SW 1271 (cell line): ENCODE measurements at places on chromosomes 5 and 9.

GRCh38 chr5:31738199-31738598, 99.3 kb downstream of the PDZD2 start:
- DNase-seq = no peak

- no peak for DNase-seq
Observed at GRCh38 chr5:97097326-97098230, 44.8 kb downstream of the LIX1 start.

- DNase-seq = no peak
Observed at GRCh38 chr5:5165541-5166002, 25.4 kb downstream of the ADAMTS16 start.

DNA sequence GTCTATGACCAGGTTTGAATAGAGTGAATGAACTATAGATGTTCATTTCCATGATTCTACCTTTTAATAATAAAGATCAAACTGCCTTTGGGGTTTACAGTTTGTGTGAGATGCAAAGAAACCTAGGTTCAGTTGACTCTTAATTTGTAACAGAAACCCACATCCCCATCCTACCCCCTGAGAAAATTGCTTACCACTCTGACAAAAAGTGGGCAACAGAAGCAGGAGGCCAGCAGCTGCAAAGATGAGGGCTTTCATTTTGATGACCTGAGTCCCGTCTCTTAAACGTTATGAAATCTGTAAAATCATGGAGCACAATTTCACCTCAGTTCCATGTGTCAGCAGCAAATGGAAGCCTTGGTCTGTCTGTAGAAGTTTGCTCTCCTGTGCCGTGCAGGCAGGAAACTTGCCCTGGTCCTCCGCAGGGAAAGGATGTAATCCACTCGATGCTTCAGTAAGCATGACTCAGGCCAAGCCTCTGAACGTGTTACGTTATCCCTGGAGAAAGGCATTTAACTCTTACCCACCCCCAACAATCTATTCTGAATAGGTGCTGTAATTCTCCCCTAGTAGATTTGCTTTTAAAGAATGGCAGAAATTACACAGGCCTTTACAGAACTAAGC, at the start of gene F2RL2:
Gene F2RL2, minus strand, starts transcription at position 431 of the 624 bp plus-strand sequence. Its CDS starts 173 bp downstream, at position 258.
- no peak for DNase-seq

- DNase-seq = no peak
Observed at GRCh38 chr9:69380811-69381210, 55.8 kb downstream of the ENTREP1 start.

DNA sequence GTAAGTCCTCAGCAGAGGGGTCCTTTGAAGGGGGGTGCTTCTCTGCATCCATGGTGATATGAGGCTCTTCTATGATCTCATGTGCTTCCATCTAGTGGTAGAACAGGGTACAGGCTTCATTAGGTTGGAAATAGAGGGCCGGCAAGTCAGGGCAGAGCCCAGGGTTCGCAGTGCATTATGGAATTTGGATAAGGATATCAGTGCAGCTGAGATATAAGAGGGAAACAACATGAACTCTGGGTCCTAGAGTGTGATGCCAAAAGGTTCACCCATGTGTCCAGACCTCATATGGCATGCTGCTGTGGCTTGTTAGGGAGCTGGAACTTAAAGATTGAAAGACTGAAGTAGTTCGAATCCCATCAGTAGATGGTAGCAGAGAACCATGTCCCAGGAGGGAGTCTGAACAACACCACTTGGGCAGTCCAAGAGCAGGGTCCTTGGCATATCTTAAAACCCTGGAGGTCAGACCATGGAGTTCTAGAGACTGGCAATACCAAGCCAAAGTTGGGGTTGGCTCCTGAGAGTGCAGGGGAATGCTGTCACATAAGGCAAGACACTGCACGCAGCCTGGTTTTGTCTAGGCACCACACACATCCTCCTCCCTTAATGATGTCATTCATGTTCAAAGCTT, 2.3 kb downstream of the FAM221B start:
- DNase-seq = no peak

DNA sequence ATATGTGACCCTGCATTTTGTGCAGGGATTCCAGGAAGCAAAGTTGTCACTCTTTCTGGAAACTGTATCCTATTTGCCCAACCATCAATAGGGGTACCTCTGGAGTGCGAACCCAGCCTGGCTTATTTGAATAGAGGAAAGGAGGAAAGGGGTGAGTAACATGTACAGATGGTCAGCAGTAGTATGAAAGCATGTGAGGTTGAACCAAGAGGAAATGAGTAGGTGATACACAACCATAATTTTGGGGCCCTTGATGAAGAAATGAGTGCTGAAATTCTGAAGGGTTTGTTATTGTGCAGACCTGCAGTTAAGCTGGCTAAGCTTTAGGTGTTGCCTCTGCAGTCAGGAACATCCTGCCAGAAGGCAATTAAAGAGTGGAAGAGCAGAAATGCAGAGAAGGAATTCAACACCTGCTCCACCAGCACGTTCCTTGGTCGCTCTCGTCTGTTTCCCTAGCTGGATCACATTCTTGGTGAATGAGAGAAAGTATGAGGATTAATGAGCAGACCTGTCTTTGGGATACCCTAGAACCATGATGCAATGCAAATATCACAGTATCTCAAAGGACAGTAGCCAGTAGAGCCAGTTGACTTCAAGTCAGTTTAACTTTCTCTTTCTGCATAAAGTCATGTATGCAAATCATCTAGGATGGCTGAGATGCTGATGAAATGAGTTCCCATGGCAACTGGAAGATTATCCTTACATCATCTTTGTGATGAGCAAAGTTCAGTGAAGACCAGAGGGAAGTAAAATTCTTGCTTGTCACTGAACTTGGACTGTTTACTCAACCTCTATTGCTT, 13.2 kb upstream of the IL12B start:
- no peak for DNase-seq

DNA sequence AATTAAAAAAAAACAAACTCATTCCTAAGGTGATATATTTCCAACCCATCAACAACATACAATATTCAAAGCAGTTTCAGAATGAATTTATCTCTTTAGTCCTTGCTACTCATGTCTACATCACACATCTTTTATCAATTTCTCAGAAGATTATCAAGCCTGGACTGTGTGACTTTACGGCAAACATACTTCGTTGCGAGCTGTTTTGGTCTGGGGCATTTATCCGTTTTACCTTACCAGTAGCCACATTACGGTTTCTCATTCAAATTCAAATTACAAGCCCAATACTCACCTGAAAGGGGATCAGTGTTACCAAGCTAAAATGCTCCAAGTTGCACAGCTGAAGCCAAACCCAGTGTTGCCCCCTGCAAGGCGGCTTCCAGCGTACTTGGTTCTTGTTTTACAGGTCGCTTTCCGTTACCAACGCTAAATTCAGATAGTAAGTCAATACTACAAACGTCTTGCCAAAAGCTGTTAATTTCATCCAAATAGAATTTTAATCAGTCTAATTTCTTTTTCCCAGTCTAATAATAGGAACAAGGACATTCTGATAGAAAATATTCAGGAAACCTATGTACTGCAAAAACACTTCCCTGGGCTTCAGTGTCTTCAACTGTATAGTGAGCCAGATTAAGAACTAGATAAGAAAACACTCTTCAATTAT, 1.8 kb downstream of the HNRNPH1 start:
- DNase-seq = no peak

GRCh38 chr5:113804943-113805342, 291.4 kb downstream of the YTHDC2 start:
- DNase-seq = no peak

GRCh38 chr5:172117977-172118701, 69.9 kb downstream of the STK10 start:
- no peak for DNase-seq
